NCI-H774 (cell line): ENCODE measurements at places on chromosomes 3 and 15.

- no peak for DNase-seq
These were observed 77.8 kb upstream of the DCBLD2 start for GRCh38 chr3:98979296-98979695.

- no peak for DNase-seq
These were observed 69.0 kb downstream of the SQOR start for GRCh38 chr15:45703670-45704328.

DNA sequence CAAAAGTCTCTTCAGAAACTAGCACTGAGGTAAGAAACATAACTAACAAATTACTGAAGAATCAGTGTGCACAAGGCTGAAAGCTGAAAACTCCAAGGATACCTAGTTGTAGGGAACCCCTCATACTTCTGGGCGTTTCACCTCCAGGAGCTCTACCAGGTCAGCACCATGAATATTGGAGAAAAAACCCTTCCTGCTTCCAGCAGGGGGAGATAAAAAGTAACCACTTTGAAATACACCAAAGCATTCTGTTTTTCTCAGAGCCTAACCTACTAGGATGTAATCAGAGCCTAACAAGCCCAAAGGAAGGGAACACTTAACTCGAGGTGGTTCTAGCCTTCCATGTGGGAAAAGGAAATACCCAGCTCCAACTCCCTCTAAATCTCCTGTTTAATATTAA lies 175.8 kb upstream of the MME start:
- DNase-seq, result no peak

DNA sequence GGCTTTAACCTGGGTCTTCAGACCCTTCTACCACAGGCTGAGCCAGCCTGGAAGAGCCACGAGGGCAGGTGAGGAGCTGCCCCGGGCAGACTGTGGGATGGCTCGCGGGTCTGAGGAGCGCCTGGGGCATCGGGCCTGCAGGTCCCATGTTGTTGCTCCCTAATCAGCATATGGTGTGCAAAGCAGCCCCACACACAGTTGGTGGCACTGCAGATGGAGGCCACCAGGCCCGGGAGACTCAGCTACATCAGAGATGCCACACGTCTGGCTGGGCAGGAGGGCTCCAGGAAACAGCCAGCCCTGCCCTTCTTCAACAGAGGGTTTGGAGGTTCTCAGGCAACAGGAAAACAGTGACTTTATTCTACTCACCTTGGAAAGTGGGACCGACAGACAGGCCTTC lies 63.9 kb downstream of the XXYLT1 start:
- no peak for DNase-seq

DNA sequence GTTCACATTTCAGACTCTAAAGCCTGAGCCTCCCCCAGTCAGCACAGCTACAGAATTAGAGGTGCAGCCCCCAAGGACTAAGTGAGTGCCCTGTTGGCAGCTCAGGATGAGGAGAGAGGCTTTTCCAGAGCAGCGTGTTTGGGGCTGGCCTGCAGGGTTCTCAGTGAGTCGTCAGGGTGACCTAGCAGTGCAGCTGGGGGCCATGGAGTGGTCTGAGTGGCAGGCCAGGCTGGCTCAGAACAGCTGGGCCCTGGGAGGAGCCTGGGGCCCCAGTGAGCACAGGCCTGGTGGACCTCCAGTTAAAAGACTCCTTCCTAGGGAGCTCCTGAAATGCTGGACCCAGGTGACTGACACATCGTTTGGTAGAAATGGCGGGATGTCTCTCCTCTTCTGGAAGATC lies 108.3 kb downstream of the SLC49A4 start:
- DNase-seq, result no peak
